ENCODE measurements at places on chromosomes 4 and X. TPM values are rescaled to one million over a fixed set of nuclear protein-coding genes. Genes with fewer than 3 reads are reported as not detected.

HMX1 gene
- total RNA-seq: not detected

CFAP47 gene
- not detected for total RNA-seq

DMRTC1B gene
- total RNA-seq: not detected

WDR44 gene
- total RNA-seq: 10.4 TPM

TMEM150C gene
- not detected for total RNA-seq

FAM114A1 gene
- total RNA-seq: 50.1 TPM

TRIM60 gene
- not detected for total RNA-seq

ADRA2C gene
- not detected for total RNA-seq

XAGE2 gene
- total RNA-seq: not detected

WNK3 gene
- total RNA-seq: 1.3 TPM

ACTRT1 gene
- not detected for total RNA-seq

FAM9B gene
- not detected for total RNA-seq

CXCR3 gene
- not detected for total RNA-seq

TCEAL2 gene
- not detected for total RNA-seq

TLR8 gene
- total RNA-seq: not detected

BEND2 gene
- not detected for total RNA-seq

ERAS gene
- not detected for total RNA-seq

GAGE13 gene
- not detected for total RNA-seq

ENPP6 gene
- total RNA-seq: not detected

F8A2 gene
- total RNA-seq: 0.96 TPM

ZMYM3 gene
- 7.5 TPM for total RNA-seq

SNCA gene
- total RNA-seq: 12.6 TPM

DGKQ gene
- total RNA-seq: 27.9 TPM

RAB41 gene
- not detected for total RNA-seq

ZFYVE28 gene
- total RNA-seq: 1.9 TPM

UBE2D3 gene
- total RNA-seq: 416 TPM

KIAA1210 gene
- total RNA-seq: not detected

FAT4 gene
- 0.96 TPM for total RNA-seq

TRIM75 gene
- total RNA-seq: not detected

TGIF2LX gene
- not detected for total RNA-seq

CENPE gene
- total RNA-seq: 0.43 TPM

ADH1B gene
- total RNA-seq: not detected

TBC1D8B gene
- 4.3 TPM for total RNA-seq

DMD gene
- total RNA-seq: 3.4 TPM

PAGE2 gene
- total RNA-seq: not detected

CHIC1 gene
- 3.4 TPM for total RNA-seq

MED12 gene
- total RNA-seq: 8.7 TPM

NPY1R gene
- total RNA-seq: 0.96 TPM

CPEB2 gene
- total RNA-seq: 13.3 TPM

ZCCHC18 gene
- not detected for total RNA-seq

EGF gene
- total RNA-seq: 0.48 TPM

ERVMER34-1 gene
- 2.9 TPM for total RNA-seq

TFE3 gene
- 28.4 TPM for total RNA-seq

HMGB2 gene
- total RNA-seq: 17.7 TPM

CPLX1 gene
- total RNA-seq: not detected

CLRN2 gene
- total RNA-seq: not detected

USP46 gene
- total RNA-seq: 18.1 TPM

HSFX2 gene
- 0.72 TPM for total RNA-seq

PNMA5 gene
- total RNA-seq: not detected

FAM236B gene
- total RNA-seq: not detected

SAGE1 gene
- total RNA-seq: not detected

ADGRG2 gene
- 0.21 TPM for total RNA-seq

FGFBP1 gene
- total RNA-seq: 99.8 TPM

PCSK1N gene
- total RNA-seq: 0.21 TPM

TLR10 gene
- total RNA-seq: not detected

PPBP gene
- total RNA-seq: 0.24 TPM
